NCI-H1105 (cell line): ENCODE measurements at places on chromosomes 16 and 17.
A peak's percentile ranks its signal among the peaks of the same experiment; 100 is the strongest.

DNA sequence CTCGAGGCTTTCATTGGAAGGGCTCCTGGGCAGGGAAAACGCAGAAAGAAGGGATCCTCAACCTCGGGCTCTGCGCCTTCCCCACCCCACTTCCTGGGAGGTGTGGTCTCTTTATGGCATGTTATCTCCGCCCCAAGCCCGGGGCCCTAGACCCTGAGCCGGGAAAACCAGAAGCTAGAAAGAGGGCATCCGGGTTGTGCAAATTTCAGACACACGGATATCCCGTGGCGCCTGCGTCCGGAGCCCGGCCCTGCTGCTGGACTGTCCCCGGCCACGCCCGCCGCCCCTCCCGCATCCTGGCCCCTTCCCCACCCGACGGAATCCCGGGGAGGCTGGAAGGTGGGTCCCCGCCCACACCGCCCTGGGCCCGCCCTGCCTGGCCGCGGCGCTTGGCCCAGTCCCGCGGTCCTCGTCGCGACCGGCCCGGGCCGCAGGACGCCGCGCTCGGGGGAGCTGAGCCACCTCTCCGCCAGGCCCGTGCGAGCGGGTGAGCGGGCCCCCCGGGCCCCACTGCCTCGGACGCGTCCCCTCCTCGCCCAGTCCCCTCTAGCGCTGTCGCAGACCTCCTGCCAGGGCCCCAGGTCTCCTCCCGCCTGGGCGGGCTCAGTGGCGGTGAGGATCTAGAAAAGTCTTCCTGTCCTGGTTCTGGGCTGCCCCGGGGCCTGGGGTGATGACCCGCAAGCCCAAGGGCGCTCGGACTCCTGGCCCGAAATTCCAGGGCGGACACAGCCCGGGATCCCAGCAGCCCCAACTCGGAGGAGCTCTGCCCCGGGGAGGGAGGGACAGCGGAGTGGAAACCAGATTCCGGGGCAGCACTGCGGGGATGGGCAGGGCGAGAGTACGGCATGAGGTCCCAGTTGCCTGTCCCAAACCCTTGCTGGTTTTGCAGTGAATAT is at the start of gene SLC16A5:
SLC16A5 (plus strand) TSS at position 397 of the 896 bp plus-strand sequence. CDS start 5,683 bp downstream, outside the sequence.
- no peak for DNase-seq

DNA sequence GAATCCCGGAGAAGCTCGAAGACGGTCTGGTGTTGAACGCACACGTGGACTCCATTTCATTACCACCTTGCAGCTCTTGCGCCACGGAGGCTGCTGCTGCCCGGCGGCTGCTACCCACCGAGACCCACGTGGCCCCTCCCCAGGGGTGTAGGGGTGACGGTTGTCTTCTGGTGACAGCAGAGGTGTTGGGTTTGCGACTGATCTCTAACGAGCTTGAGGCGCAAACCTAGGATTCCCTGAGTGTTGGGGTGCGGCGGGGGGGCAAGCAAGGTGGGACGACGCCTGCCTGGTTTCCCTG is 1.7 kb upstream of the CBX4 start:
- no peak for DNase-seq

- DNase-seq, result no peak
These were observed 38.2 kb upstream of the ZFHX3 start for GRCh38 chr16:73086108-73086507.

DNA sequence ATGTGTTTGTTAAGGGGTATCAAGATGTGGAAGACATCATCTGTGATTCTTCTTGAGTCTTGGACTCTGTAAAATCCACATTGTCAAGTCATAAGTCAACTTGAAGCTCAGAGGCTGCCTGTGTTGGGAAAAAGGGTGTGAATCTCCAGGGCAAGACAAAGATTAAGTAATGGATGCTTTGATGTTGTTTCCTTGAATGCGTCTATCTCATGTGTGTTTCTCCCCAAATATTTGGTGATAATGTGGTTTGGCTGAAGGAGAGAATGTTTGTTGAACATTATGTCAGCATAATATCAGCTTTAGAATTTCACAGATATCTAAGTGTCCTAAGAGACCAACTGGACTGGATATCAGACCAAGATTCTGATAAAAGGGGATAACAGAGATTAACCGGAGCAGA is 24.1 kb upstream of the KCNJ16 start:
- no peak for DNase-seq

GRCh38 chr17:2580661-2581060 is 12.8 kb upstream of the PAFAH1B1 start:
- no peak for DNase-seq

GRCh38 chr17:40317880-40318829 is 9.2 kb downstream of the RARA start:
- DNase-seq, result peak; percentile 79

DNA sequence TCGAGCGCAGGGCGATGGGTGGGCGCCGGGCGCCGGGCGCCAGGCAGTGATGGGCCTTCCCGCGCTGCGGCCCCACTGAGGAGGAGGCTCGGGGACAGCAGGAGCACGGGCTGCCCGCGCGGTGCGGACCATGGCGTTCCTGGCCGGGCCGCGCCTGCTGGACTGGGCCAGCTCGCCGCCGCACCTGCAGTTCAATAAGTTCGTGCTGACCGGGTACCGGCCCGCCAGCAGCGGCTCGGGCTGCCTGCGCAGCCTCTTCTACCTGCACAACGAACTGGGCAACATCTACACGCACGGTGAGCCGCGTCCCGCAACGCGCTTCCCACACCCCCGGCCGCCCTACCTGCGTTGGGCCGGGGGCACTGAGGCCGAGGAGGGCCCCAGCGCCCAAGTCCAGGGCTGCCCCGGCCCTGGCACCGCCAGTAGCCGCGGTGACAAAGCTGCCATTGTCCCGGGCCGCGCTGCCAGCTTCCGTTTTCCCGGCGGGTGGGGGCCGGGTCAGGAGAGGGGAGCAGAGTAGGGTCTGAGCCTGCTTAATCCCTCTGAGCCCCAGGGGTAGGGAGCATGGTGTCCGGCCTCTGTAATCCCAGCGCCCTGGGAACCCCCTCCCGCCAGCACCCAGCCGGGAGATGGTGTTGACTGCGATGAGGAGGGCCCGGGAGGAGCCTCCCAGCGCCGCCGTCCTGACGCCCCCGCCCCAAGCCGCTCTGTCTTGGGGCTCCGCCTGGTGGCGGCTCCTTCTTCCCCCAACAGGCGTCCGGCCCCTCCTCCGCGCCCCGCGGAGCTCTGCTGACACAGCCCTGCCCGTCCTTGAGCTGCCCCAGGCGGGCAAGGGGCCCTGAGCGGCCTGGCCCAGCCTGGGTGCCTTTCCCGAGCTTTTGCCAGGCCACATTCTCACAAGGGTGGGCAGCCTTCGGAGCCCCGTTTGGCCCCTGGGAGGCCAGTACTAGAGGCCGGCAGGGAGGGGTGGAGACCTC is 685 bp downstream of the PAQR4 start:
- DNase-seq, result no peak

GRCh38 chr17:57663326-57664070 is 81.6 kb downstream of the CCDC182 start:
- peak; percentile 10 for DNase-seq

DNA sequence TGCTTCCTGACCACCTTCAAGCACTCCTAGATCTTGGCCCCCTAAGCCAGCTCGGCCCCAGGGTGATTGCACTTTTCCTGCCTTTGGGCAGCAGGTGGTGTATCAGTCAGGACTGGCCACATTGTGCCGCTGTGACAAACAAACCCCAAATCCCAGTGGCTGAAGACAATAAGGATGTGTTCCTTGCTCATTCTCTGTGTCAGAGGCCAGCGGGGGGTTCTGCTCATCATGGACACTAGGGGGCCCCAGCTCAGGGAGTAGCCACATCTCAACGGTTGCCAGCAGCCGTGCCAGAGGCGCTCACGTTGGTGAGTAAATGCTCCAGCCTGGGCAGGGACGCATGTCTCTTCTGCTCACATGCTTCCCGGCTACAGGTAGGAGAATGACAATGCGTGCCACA is 60.4 kb downstream of the ZDHHC7 start:
- no peak for DNase-seq

DNA sequence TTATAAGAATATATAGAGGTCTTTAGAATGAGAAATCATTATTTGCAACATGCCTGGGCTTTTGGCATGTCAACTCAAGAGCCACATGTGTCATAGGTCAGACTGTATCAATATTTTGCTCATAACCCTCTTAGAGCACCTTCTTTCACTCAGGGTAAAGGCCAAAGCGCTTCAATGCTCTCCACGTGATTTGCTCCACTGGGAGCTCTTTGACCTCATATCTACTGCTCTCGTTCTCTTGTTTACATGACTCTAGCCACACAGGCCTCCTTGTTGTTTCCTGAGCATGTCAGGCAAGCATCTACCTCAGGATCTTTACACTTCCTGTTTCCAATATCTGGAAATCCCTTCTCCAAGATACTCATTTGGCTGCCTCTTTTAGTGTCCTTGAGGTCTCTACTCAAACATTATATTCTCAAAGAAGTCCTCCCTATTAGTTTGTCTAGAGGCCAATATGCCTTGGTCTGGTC is 148.4 kb downstream of the TOX3 start:
- no peak for DNase-seq

DNA sequence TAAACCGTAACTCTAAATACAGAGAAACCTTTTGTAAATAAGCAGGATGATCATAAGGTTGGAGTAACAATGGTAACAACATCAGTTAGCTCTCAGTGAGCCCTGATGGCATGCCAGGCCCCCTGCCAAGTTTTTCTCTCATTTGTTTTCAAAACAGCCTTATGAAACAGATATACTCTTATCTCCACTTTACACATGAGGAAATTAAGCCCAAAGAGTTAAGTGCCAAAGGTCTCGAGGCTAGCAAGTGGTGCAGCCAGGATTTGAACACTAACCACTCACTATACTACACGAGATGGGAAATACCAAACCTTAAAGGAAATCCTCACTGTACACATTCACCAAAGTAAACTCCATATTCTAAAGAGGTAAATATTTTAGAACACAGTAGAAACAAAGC is 15.0 kb downstream of the USP31 start:
- DNase-seq, result no peak

DNA sequence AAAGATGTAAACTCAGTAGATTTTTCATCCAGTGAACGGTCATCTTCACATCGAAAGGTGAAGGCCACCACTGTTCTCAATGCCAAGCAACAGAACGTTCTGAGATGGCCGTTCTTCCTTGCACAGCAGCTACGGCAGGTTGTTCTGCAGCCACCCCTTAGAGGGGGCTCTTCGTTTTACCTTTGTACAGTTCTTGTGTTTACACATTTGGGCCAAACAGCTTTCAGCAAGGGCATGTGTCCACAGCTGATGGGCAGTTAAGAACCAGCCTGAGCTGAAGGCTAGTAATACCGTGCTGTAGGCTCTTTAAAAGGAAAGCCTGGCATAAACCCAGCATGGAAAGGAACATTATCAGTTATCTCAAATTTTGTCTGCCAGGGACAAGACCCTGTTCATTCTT is 15.9 kb downstream of the PLD6 start:
- no peak for DNase-seq

GRCh38 chr16:1058216-1058615 is 14.3 kb upstream of the SSTR5 start:
- DNase-seq, result no peak

DNA sequence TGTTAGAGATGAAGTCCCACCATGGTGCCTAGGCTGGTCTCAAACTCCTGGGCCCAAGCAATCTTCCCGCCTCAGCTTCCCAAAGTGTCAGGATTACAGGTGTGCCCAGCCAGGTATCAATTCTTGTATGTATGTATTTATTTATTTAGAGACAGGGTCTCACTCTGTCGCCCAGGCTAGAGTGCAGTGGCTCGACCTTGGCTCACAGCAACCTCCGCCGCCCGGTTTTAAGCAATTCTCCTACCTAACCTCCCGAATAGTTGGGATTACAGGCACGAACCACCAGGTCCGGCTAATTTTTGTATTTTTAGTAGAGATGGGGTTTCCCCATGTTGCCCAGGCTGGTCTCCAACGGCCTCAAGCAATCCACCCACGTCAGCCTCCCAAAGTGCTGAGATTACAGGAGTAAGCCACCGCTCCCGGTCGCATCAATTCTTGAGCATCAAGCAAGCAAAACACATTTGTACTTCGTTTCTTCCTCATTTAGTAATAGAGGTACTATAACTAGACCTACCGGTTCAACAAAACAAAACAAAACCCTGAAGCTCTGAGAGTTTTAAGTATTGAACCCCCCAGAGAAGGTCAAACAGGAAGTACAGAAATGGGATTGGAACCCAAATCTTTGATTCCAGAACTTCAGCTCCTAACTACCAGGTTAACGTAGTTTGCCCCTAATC is 1.0 kb upstream of the ZNF500 start:
- no peak for DNase-seq

DNA sequence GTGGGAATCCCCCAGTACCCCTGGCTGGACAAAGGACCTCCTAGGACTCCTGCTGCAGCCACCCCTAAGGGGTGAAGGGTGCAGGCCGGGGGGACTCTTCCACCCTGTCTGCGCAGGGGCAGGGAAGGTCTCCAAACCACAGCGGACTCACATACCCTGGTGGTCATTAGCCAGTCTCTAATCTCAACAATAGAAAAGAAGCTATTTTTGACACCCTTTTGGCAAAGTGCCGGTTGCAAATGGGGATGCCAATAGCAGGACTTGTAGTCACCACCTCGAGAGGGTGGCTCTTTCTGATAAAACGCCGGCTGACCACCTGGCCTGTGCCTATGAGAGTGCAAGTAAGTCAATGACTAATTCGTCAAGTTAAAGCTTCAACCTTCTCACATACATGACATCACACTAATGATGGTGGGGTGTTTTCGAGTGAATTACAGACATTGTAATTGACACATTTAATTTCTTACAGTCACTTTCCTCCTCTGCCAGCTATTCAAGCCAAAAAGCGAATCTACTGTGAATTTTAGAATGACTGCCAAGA is 23.1 kb upstream of the DNAH17 start:
- DNase-seq, result no peak

GRCh38 chr17:81406117-81406953 is 11.1 kb downstream of the BAHCC1 start:
- no peak for DNase-seq

- DNase-seq, result no peak
These were observed 20.4 kb downstream of the BEAN1 start for GRCh38 chr16:66447491-66447890.

DNA sequence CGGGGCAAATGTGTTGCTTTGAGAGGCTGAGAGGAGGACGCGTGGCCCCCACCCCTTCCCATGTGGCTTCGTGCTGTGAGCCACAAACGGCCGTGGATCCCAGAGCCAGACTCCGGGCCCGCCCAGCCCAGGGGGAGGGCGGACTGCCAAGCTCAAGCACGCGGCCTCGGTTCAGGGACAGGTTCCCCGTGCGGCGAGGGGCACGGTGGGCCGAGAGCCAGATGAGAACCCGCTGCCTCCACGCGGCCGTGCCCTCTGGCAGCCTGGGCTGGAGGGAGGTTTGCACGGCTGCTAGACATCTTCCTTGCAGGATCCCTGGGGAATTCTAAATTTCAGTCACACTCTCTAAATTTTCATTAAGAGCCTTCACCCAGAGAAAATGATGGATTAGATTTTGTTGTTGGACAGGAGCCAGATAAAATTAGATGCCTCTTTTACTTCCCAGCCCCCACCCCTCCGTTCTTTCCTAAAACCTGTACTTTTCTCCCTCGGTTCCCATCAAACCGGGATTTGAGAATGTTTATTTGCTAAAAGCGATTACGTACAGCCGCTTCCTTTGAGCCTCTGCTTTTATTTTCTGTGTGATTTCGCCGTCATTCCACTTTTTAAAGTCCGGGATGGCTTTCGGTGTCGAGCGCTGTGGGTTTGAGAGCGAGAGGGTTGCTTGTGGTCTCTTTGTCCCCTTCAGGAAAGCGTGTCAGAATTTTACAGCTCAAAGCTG is 25.0 kb upstream of the GNG13 start:
- no peak for DNase-seq

GRCh38 chr16:86751076-86752030 is 173.0 kb downstream of the FOXL1 start:
- no peak for DNase-seq

- DNase-seq, result peak; percentile 93
These were observed 38.9 kb downstream of the MRPS23 start for GRCh38 chr17:57810721-57811637.

- no peak for DNase-seq
These were observed 5.2 kb downstream of the TMUB2 start for GRCh38 chr17:44191941-44192496.

GRCh38 chr16:87135246-87136030 is 181.8 kb downstream of the C16orf95 start:
- no peak for DNase-seq
